ENCODE measurements at places on chromosomes 5 and 9.

DNA sequence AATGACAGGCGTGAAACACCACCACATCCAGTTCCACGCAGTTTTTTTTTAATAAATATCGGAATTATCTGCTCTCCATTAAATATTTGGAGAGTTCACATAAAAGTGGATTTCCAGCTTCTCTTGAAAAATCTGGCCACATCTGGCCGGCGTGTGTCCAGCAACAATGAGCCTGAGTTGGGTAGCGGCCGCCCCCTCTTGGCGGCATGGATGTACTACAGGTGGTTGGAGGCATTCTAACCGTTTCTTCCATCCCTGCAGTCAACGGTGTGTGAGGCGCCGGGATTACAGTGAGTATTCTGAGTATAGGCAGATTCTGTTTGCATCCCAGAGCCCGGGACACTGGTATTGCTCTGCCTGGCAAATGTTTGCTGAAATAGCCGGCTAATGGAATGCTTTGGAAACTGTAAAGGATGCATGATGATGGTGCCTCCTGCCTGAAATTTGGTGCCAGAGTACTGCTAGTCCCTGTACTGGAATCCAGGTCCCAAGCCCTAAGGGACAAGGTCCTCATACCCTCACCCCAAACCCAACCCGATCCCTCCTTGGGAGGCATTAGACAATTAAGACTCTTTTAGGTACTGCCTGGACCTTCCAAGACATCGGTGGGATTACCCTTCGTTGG lies 13.6 kb upstream of the GM2A start:
- DNase-seq: peak; percentile 84

DNA sequence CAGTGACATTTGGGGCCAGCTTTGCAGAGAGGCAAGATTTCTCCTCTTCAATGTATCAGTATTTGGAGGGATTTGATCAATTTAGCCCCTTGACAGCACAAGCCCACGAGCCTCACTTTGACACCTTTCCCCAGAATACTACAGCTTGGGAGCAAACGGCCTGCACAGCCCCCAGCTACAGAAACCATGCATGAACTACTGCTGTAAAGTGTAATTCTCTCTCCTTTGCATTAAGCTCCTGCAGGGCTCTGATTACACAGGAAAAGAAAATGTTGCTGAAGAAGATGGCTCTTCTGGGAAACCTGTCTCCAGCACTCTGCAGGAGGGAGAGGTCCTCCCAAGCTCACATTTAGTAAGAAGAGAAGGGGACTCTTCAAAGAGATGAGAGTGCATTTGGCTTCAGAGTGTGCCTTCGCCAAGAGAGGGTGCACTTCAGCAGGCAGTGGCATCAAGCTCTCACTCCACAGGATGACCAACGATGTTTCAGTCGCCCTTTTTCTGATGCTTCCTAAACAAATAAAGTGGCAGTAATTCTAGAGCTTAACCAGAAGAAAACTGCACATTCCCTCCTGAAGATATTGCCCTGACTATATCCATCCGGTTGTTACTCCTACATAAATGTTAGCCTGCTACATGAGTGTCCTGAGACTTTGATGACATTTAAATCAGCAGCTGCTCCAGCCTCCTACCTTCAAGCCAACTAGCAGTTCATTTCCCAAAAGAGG lies 272.2 kb downstream of the AUH start:
- peak; percentile 51 for DNase-seq

GRCh38 chr5:41445937-41446563 lies 64.4 kb downstream of the PLCXD3 start:
- no peak for DNase-seq

GRCh38 chr5:41748631-41749030 lies 121.6 kb downstream of the OXCT1 start:
- DNase-seq: no peak

DNA sequence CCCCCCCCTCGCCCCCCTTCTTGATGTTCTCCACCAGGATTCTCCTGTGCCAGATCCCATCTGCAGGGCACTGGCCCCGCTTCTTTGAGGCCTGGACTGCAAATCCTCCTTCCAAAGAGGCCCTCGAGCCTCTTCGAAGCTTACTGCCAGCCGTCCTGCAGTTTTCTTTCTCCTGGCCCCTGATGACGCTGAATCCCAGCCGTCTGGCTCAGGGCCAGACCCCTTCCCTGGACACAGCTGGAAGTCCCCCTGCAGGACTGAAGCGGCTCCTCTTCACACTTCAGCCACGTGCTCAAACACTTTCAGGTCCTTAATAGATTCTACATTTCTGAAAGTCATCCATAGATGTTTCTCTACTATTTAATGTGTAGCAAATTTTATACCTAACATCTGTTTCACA lies 121.5 kb downstream of the EHMT1 start:
- no peak for DNase-seq

DNA sequence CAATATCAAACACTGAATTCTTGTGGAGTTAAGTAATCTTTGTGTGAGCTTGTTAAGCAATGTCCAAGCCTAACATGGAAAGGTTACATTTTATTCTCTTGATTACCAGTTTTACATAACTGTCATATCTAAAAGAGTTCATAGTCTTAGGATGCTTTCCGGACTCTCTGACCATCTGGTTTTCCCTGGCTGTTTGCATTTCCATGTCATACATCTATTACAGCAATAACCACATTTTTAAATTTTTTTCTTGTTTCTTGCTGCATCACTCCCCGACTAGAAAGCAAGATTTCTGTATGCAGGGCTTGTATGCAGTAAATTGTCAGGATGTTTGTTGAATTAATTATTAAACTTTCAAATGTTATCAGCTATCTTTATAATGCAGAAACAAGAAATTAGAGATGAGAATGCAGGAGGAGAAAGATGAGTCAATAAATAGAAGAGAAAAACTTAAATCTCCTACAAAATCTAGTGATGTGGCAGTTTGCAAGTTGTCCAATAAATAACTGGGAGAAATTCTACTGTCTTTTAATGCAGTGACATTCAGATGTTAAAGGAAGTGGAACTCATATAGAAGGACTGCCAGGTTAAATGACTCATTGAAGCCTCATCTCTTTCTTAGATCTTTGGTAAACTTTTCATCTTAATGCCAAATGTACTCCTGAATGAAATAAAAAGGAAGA lies 179.6 kb upstream of the SGCD start:
- no peak for DNase-seq

DNA sequence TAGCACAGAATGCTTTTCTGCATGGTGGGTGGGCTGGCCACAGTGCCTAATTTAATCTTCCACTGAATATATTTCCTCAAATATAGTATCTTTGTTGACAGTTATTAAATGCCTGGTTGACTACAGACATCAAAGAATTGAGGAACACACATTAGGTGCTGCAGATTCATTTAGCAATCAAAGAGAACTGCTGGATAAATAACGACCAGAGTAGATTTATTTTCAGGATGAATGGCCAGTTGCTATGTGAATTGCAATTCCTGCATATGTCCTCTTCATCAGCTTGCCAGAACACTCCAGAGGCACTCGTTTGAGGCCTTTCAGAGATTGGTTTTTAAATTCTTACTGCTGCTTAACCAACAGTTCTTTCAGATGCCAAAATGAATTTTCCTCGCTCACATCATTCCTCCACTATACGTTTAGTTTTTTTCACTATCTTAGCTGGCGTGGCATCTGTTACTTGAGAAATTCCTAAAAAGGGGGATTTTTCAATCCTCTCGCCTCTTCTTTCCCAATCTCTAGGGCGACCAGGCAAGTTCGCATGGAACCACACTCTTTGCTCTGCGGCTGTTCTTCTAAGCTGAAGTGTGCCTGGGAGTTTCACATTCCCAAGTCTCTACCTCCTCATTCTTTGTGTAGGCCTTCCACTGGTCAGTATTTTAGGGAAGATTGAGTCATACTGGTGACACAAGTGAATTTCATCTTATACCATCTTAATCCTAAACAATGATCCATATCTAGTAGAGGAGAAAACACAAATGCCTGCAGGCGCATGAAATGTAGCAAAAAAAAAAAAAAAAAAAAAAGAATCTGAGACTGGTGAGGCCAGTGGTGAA lies 237.1 kb upstream of the NMUR2 start:
- DNase-seq: no peak

GRCh38 chr5:117794847-117795246 lies 1193.5 kb downstream of the DTWD2 start:
- no peak for DNase-seq

GRCh38 chr9:35104586-35104985 lies 1.7 kb upstream of the STOML2 start:
- DNase-seq: peak; percentile 18

- DNase-seq: no peak
Observed at GRCh38 chr5:37951946-37952721, 112.3 kb upstream of the GDNF start.

DNA sequence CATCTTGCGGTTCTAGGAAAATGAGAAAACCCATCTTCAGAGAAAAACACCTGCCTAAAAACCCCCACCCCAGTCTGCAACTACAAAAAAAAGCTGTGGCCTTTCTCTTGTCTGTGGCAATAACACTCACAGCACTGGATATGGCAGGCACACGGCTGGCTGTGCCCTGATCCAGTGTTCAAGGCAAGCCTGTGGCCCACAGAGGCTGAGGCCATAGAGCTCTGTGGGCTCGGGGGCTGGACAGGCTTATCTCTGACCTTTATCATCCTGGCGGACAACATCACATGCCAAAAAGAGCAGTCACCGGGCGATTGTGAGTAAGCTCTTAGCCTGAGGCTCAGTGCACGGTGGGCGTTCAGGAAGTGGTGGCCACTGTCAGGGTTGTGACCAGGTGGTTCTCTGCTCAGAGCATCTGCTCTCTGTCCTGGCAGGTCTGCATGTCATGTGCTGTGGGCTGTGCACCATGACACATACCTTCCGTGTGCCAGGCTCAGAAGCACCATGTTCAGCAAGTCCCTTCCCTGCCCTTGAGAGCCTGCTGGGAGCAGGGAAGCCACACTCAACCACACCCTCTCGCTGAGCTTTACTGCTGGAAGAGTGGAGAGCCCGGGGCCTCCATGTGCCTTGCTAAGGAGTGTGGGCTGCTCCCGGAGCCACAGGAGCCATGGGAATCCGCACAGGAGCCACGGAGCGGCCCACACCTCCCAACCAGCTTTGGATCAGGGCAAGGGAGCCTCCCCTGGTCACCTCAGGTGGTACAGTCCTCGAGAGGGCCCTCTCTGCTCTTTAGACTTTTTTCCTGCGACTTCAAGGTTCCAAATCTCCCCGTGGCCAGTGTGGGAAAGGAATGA lies 34.6 kb upstream of the WDR38 start:
- peak; percentile 25 for DNase-seq

- DNase-seq: peak; percentile 44
Observed at GRCh38 chr5:75412111-75412990, 75.3 kb downstream of the HMGCR start.

DNA sequence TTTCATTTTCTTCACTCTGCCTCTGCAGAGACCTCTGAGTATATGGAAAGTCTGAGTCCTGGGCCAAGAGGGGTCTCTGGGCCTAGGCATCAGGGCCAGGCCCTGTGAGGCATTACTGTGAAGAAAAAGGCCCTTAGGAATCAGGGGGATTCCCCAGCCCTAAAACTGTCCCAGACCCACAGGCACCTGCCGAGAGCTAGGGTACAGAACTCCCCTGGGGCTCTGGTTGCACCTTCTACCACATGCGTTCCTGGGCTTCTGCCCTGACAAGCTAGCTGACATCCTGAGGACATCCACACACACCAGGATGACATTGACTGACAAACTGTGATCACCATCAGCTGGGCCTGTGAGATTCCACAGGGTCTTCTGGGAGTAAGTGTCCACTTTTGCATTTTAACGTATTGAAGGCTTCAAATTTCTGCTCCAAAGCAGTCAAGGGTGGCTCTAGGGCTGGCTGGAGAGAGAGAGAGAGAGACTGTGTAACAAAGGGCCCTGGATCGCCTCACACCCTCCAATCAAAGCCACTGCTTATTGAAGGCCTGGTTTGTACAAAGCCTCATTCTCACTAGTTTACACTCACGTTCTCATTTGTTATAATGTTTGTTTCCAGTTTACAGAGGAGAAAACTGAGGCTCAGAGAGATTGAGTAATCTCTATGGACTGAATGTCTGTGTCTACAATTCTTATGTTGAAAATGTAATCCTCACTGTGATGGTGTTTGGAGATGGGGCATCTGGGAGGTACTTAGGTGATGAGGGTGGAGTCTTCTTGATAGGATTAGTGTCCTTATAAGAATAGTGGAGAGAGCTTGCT lies 45.1 kb downstream of the TGFBI start:
- no peak for DNase-seq

DNA sequence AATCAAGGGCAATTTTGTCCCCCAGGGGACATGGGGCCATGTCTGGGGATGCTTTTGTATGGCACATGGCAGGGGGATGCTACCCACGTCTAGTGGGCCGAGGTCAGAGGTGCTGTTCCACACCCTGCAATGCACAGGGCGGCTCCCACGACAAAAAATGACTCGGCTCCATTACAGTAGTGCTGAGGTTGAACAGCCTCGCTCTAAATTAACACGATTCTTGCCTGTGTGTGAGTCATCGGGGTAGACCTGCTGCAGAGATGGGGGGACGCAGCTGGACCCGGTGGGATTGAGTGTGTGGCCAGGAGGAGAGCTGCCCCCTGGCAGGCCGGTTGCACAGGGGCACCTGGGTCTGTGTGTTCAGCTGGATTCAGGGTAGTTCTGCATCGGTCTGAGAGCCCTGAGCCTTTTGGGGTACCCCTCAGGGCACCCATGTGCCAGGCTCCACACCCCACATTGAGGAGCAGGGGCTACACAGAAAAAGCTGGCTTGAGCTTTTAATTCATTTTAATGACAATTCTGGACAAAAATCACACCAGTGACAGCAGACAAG lies 20.0 kb upstream of the COL5A1 start:
- no peak for DNase-seq

GRCh38 chr5:143600396-143601075 lies 197.1 kb upstream of the NR3C1 start:
- peak; percentile 29 for DNase-seq

DNA sequence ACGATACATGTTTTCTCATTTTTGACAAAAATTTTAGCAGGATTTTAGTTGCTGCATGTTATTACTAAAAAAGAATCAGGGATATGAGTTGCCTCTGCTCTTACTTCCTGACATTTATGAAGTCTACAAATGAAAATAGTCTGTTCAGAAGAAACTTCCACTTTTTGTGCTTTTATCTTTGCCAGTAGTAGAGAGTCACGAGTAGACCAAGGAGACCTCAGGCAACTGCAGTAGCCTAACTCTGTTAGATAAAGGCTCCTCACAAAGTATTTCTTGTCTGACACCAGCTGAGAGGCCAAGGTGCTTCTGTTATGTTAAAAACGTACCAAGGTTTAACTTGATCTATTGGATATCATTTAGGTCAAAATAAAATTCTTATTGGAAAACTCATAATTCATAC lies 333.9 kb downstream of the NR2F1-AS1 start:
- DNase-seq: no peak

- DNase-seq: no peak
Observed at GRCh38 chr9:14303521-14303920, 10.4 kb downstream of the NFIB start.

- DNase-seq: no peak
Observed at GRCh38 chr5:77993141-77993854, 217.2 kb upstream of the TBCA start.

GRCh38 chr5:150263801-150264621 lies 25.6 kb downstream of the CAMK2A start:
- DNase-seq: peak; percentile 38
